ENCODE measurements at places on chromosomes 16 and 17.

DNA sequence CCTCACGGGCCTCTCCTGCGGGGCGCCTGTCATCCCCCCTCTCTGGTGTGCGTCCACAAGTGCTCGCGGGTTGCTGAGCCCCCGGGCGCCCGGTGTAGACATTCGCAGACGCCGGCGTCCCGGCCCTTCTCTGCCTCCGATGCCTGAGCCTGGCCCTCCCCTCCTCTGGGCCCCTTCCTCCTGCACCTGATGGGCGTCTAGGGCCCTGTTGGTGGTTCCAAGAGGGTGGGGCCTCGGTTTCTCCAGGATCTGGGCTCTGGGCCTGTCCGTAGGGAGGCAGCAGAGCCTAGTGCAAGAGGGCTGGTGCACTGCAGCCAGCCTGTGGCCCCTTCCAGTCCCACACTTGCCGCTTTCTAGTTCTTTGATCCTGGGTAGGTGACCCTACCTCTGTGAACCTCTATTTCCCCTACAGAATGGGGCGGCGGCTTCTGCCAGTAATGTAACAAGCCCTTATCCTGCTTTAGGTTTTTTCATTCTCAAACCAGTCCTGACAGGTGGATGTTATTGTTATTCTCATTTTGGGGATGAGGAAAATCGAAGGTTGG is 623 bp downstream of the E4F1 start:
- H3K36me3 ChIP-seq, result no peaks in the 10 kb centered on the region
- H3K4me3 ChIP-seq, result peak overlapping the region; percentile 96
- peak; percentile 39 for DNase-seq
- no peaks in the 10 kb centered on the region for H3K27me3 ChIP-seq

GRCh38 chr16:75026892-75027391 is 28.1 kb downstream of the ZNRF1 start:
- H3K27me3 ChIP-seq, result no peaks in the 10 kb centered on the region
- H3K27ac ChIP-seq, result no peak overlapping the region
- H3K4me1 ChIP-seq, result peaks cover 24% of the 10 kb centered on the region
- H3K4me3 ChIP-seq, result no peak overlapping the region

- no peaks in the 10 kb centered on the region for H3K36me3 ChIP-seq
- no peak overlapping the region for H3K27ac ChIP-seq
- no peaks in the 10 kb centered on the region for H3K27me3 ChIP-seq
- H3K4me3 ChIP-seq, result no peak overlapping the region
These were observed 4.5 kb upstream of the DDX19B start for GRCh38 chr16:70294385-70295025.

GRCh38 chr16:72939247-72939646 is 108.7 kb downstream of the ZFHX3 start:
- peak; percentile 56 for DNase-seq
- no peak overlapping the region for H3K4me3 ChIP-seq
- H3K4me1 ChIP-seq, result peaks cover 26% of the 10 kb centered on the region
- H3K36me3 ChIP-seq, result no peaks in the 10 kb centered on the region

DNA sequence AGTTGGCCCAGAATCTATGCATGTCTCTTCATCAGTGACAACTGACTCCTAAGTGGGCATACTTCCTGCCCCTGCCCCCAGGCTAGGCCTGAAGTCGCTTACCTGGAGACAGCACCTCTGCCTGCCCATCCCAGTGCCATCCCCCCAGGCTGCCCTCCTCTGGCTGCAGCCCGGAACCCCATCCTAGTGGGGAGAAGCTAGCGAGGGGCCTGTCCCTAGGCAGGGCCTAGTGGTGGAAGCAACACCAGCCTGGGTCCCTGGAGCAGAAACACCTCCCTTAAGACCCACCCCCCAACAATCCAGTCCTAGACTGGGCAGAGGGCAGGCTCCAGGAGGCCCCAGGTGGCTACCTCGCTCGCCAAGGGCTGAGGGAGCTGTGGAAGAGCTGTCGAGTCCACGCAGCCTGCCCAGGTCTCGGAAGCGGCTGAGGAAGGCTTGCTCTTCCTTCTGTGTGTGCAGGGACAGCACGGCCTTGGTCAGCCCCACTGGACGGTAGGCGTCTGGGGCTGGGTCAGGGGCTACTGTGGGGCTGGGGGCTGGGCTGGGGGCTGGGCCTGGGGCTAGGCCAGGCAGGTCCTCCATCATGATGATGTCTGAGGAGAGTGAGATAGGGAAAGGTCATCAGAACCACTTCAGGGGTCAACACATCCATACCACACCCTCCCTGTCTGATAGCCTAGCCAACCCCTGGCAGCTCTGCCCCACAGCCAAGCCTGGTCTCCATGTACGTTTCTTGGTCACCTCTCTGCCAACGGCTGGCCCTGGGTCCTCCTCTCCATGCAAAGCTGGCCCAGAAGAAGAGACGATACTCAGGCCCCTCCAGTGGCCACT is 7.6 kb downstream of the PER1 start:
- no peaks in the 10 kb centered on the region for H3K27me3 ChIP-seq
- no peak for DNase-seq

GRCh38 chr17:64176556-64176955 is 46.6 kb upstream of the ERN1 start:
- H3K36me3 ChIP-seq, result peaks cover 9% of the 10 kb centered on the region
- no peak overlapping the region for H3K4me3 ChIP-seq
- no peak overlapping the region for H3K27ac ChIP-seq
- no peak for DNase-seq
- H3K4me1 ChIP-seq, result no peaks in the 10 kb centered on the region

DNA sequence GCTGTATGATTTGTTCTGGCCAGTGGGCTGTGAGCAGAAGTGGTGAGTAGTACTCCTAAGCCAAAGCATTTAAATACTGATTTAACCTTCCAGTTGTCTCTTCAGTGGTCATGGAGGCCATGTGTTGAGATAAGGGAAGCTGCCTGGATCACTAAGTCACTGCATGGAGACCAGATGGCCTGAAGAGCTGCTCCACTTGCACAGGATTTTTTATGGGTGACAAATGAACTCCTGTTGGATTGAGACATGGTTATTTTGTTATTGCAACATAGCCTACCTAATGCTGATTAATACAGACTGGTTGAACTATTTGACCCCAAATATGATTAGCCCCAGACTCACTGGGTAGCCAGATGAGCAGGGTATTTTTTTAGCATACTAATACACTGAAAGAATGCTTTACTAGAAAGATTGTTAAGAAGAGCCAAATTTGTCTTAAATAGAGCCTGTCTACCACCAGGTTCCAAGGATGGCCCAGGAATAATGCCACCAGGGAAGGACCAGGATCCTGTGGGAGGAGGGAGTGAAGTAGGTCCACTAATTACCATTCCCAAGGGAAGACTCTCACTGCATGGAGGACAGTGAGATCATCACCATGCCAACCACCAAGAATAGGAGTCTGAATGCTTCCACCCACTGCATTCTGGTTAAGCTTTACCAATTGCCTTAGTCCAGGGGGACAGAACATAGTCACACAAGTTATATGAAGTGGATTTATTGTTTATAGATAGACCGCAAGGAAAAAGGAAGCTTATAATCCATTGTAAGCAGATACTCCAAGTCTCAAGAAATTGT is 187.4 kb upstream of the IRX6 start:
- no peak for DNase-seq
- H3K36me3 ChIP-seq, result no peaks in the 10 kb centered on the region
- no peaks in the 10 kb centered on the region for H3K27me3 ChIP-seq
- no peak overlapping the region for H3K27ac ChIP-seq
- H3K4me1 ChIP-seq, result no peaks in the 10 kb centered on the region

DNA sequence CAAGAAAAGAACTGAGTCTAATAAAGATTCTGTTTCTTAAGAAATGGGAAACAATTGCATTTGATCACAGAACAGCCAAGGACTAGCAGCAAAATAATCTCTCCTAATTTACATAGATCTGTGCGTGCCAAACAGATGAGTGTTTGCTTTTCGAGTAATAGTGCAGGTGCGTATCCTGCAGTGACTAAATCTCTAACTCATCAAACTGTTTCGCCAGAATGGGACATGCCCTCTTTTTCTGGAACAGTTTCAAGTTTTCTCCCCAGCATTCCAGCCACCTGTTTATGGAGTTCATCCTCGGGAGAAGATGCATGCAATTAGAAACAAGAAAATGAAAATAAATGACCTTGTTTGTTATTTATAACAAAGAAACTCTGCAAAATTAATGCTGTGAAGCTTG is 5.7 kb upstream of the TOX3 start:
- H3K27me3 ChIP-seq, result no peaks in the 10 kb centered on the region
- H3K27ac ChIP-seq, result no peak overlapping the region
- DNase-seq, result peak; percentile 23
- H3K4me3 ChIP-seq, result no peak overlapping the region

- no peak for DNase-seq
- no peak overlapping the region for H3K27ac ChIP-seq
These were observed 178.6 kb downstream of the NTN1 start for GRCh38 chr17:9199571-9200551.

DNA sequence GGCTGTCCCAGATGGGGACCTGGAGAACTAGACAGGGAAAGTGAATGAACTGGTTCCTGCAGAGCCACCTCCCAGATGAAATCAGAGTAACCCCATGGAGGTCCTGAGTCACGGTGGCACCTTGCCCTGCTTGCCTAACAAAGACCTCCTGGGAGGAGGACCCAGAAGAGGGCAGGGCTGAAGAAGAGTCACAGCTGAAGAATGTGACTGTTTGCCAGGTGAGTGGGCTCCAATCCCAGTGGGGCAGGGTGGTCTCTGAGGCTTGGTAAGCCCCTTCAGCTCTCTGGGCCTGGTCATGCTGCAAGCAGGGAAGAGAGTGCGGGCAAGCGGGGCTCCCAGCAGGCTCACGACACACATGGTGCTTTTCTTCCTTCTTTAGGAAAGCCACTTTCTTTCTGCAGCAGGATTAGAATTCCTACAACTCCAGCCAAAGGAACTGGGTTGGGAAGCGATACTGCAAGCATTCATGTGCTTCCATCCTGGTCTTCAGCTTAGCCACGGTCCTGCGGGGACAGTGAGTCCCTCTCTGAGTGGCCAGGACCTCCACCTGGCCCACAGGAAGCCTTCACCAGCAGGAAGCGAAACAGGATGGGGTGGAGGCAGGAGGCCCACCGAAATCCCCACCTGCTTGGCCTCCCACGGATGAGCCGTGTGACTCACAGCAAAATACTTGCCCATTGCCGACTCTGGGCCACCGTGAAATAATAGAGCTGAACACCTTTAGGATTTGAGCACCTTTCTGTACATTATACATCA is 4.3 kb downstream of the C16orf74 start:
- H3K27ac ChIP-seq, result peak overlapping the region; percentile 99
- H3K27me3 ChIP-seq, result no peaks in the 10 kb centered on the region
- H3K36me3 ChIP-seq, result peaks cover 7% of the 10 kb centered on the region
- H3K4me1 ChIP-seq, result peaks cover 40% of the 10 kb centered on the region
- peak overlapping the region; percentile 54 for H3K4me3 ChIP-seq
- peak; percentile 96 for DNase-seq

GRCh38 chr16:20334396-20334795 is 7.1 kb upstream of the GP2 start:
- H3K36me3 ChIP-seq, result no peaks in the 10 kb centered on the region
- no peaks in the 10 kb centered on the region for H3K27me3 ChIP-seq
- no peak for DNase-seq

DNA sequence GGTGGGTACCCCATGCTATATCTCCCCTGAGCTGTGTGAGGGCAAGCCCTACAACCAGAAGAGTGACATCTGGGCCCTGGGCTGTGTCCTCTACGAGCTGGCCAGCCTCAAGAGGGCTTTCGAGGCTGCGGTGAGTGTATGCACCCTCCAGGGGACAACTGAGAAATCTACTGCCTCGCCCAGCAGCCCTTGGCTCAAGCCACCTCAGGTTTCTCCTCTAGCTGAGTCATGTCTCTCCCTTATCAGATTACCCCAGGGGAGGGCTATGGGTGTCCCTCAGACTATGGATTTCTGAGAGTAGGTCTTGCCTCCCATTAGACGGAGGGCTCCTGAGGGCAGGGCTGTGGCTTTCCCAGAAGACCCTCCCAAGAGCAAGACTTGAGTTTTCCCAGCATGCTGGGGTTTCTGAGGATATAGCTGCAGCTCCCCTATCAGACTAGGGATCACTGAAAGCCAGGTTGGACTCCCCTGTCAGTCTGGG is 6.7 kb downstream of the NEK8 start:
- no peaks in the 10 kb centered on the region for H3K36me3 ChIP-seq
- H3K4me1 ChIP-seq, result peaks cover 9% of the 10 kb centered on the region
- no peak overlapping the region for H3K4me3 ChIP-seq
- DNase-seq, result peak; percentile 57
- H3K27me3 ChIP-seq, result no peaks in the 10 kb centered on the region

- peaks cover 12% of the 10 kb centered on the region for H3K4me1 ChIP-seq
- H3K4me3 ChIP-seq, result no peak overlapping the region
- H3K36me3 ChIP-seq, result no peaks in the 10 kb centered on the region
- H3K27me3 ChIP-seq, result no peaks in the 10 kb centered on the region
- H3K27ac ChIP-seq, result no peak overlapping the region
These were observed 5.5 kb upstream of the MED11 start for GRCh38 chr17:4725646-4726310.

- no peaks in the 10 kb centered on the region for H3K36me3 ChIP-seq
- peak; percentile 91 for DNase-seq
- peak overlapping the region; percentile 80 for H3K27ac ChIP-seq
- H3K27me3 ChIP-seq, result no peaks in the 10 kb centered on the region
- peak overlapping the region; percentile 23 for H3K4me3 ChIP-seq
- peaks cover 30% of the 10 kb centered on the region for H3K4me1 ChIP-seq
These were observed 10.5 kb downstream of the ST3GAL2 start for GRCh38 chr16:70428178-70428998.

DNA sequence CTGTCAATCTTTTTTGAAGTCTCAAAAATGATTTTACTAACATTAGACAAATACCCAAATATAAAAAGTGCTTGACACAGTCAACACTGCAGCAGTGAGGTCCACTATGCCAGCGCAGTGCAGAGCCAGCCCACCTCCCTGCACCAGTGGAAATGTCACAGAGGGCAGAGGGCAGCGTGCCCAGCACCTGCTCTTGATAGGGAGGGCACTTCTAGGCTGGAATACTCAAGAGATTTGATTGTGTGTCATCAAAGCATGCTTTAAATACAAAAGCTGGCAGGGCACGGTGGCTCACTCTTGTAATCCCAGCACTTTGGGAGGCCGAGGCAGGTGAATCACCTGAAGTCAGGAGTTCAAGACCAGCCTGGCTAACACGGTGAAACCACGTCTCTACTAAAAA is 136.0 kb downstream of the ANKRD11 start:
- no peak overlapping the region for H3K4me3 ChIP-seq
- DNase-seq, result no peak
- no peaks in the 10 kb centered on the region for H3K4me1 ChIP-seq
- no peak overlapping the region for H3K27ac ChIP-seq
- H3K27me3 ChIP-seq, result no peaks in the 10 kb centered on the region
- no peaks in the 10 kb centered on the region for H3K36me3 ChIP-seq

DNA sequence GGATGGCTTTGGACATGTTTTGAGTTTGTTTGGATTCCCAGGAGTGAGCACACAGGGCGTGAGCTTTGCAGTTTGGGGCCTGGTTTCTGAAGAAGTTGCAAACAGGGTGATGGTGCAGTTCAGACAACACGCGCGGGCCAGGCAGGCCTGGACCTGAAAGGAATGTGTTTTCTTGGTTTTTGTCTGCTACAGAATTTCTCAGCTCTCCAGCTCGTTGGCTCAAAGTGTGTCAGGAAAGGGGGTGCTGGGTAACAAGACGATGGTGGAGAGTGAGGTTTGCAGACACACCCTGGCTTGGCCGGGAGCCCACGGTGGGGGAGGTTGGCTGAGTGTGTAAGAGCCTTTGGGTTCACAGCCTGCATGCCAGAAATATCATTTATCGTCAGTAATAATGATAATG is 82.3 kb downstream of the CMIP start:
- 0 out of 2 replicates have a peak overlapping the region, but pooled peaks have one; percentile 5 for H3K27ac ChIP-seq
- H3K4me3 ChIP-seq, result no peak overlapping the region
- DNase-seq, result no peak
- H3K4me1 ChIP-seq, result peaks cover 48% of the 10 kb centered on the region

GRCh38 chr17:28675490-28675889 is 13.5 kb downstream of the SUPT6H start:
- no peak overlapping the region for H3K4me3 ChIP-seq
- peaks cover 32% of the 10 kb centered on the region for H3K36me3 ChIP-seq
- H3K27me3 ChIP-seq, result no peaks in the 10 kb centered on the region
- DNase-seq, result no peak
- no peaks in the 10 kb centered on the region for H3K4me1 ChIP-seq
